ENCODE measurements at places on chromosomes 2 and 18.

DNA sequence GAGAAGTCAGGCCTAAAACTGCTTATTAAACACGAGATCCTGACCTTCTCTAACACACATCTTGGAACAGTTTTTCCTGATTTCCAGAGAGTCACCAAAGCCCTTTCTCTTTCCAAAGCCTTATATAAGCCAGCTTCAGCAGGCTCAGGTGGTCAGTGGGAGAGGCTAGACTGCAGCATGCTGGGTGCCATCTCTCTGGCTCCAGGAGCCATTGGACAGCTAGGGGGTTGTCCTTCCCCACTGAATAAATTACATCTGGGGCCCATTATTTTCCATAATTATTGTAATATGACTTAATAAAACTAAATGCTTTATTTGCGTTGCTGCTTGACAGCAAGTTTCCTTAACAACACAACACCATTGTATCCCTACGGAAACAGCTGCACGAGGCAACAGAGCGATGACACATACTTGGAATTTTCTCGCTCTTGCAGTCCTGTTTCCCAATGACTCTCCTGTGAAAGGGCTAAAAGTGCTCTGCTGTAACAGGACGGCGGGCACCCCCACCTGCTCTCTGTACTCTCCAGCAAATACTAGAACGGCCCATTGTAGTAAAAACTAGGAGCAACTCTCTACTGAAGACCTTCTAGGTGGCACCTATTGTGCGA lies 160.6 kb downstream of the RNF144A start:
- DNase-seq = no peak

GRCh38 chr2:100921685-100922161 lies 80.4 kb upstream of the RPL31 start:
- no peak for DNase-seq

GRCh38 chr2:194015751-194016150 lies 1641.3 kb upstream of the SLC39A10 start:
- no peak for DNase-seq

GRCh38 chr2:107584577-107584976 lies 242.1 kb upstream of the RGPD4 start:
- DNase-seq = no peak

DNA sequence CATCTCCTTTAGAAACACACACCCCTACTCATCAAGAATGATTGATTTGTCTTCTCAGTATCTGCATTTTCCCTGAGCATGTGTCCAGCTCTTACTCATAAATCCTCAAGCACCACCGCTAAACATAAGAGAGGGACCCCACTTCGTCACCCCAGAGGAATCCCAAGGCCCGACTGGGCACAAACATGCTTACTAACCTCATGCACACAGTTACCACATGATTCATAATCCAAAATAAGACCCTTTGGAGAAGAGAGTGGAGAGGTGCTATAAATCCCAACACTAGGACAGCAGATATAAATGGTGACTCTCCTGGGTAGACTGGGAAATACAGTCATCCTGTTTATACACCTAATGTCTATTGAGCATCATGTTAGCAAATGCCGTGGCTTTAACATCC lies 843.2 kb upstream of the ID2 start:
- no peak for DNase-seq

GRCh38 chr2:170917219-170917913 lies 11.7 kb upstream of the GORASP2 start:
- DNase-seq = no peak

- no peak for DNase-seq
Observed at GRCh38 chr18:59470561-59471121, 111.6 kb upstream of the LMAN1 start.

DNA sequence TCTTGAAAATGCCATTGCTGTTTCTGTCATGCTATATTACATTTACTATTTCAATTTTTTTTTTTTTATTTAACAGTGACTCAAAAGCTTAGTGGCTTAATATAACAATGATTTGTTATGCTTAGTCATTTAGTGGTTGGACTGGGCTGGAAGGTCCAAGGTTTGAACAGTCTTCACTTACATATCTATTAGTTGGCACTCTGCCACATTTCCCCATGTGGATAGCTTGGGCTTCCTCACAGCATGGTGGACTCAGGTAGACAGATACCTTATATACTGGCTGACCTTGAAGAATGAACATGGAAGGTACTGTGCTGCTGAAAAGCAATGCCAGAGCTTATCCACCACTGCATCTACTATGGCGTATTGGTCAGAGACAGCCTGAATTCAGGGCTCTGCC lies 909.5 kb upstream of the SOX11 start:
- no peak for DNase-seq

- DNase-seq = no peak
Observed at GRCh38 chr2:3672861-3673678, 15.1 kb downstream of the ALLC start.

- no peak for DNase-seq
Observed at GRCh38 chr2:28990445-28990844, 9.3 kb downstream of the TOGARAM2 start.
